ENCODE measurements at places on chromosomes 5 and 9. TPM values are rescaled to one million over a fixed set of nuclear protein-coding genes. Genes with fewer than 3 reads are reported as not detected.

Gene CEL
- total RNA-seq: 2.7 TPM

Gene RGS7BP
- 0.67 TPM for total RNA-seq

Gene SEMA6A
- total RNA-seq: 35.4 TPM

Gene ADAMTS16
- 2.7 TPM for total RNA-seq

Gene PCDHGB3
- total RNA-seq: 9.7 TPM

Gene ISOC1
- total RNA-seq: 20.1 TPM

Gene SPINK5
- total RNA-seq: 0.94 TPM

Gene INSL6
- total RNA-seq: not detected

Gene SLC25A2
- 1.4 TPM for total RNA-seq

Gene TMEM215
- 9.7 TPM for total RNA-seq

Gene KIAA0825
- 5.6 TPM for total RNA-seq

Gene ENTREP1
- 2.9 TPM for total RNA-seq

Gene SHISAL2B
- not detected for total RNA-seq

Gene HSDL2
- 32.1 TPM for total RNA-seq

Gene OR1L8
- total RNA-seq: 0.85 TPM

Gene PCDHA6
- total RNA-seq: 0.76 TPM

Gene ZFP37
- total RNA-seq: 6.5 TPM

Gene RPS23
- 1,454 TPM for total RNA-seq

Gene TRIM7
- total RNA-seq: 3.2 TPM

Gene SCGB3A2
- total RNA-seq: 1.0 TPM

Gene PCDHGA11
- 7.8 TPM for total RNA-seq

Gene OBP2B
- not detected for total RNA-seq

Gene LOX
- total RNA-seq: 25.3 TPM

Gene DENND1A
- 26.1 TPM for total RNA-seq

Gene ABL1
- 85.8 TPM for total RNA-seq

Gene GPR151
- total RNA-seq: not detected

Gene BRD9
- total RNA-seq: 38.5 TPM

Gene HACD4
- 6.4 TPM for total RNA-seq

Gene C8G
- total RNA-seq: not detected

Gene TMEM167A
- 61.8 TPM for total RNA-seq

Gene C5orf52
- total RNA-seq: not detected

Gene PRR7
- total RNA-seq: 8.2 TPM

Gene OGN
- 71.7 TPM for total RNA-seq

Gene PCDHGA9
- total RNA-seq: 10.7 TPM

Gene SLC6A18
- total RNA-seq: not detected

Gene PCA3
- 0.18 TPM for total RNA-seq

Gene CTNND2
- 10.1 TPM for total RNA-seq

Gene CCNJL
- total RNA-seq: 3.3 TPM

Gene LHX2
- not detected for total RNA-seq

Gene ABCA1
- 65.8 TPM for total RNA-seq

Gene LIFR
- total RNA-seq: 106 TPM

Gene COL15A1
- 94.6 TPM for total RNA-seq

Gene GPR150
- total RNA-seq: 0.49 TPM

Gene CKMT2
- total RNA-seq: 5.9 TPM

Gene ISL1
- total RNA-seq: 0.49 TPM

Gene PCDHGA4
- total RNA-seq: 10.6 TPM

Gene IGFBPL1
- not detected for total RNA-seq

Gene ZNF169
- total RNA-seq: 11.8 TPM

Gene PCDHGA1
- total RNA-seq: 1.4 TPM

Gene IFNE
- not detected for total RNA-seq

Gene TMEM174
- not detected for total RNA-seq

Gene PLPP7
- 8.6 TPM for total RNA-seq

Gene RFX3
- total RNA-seq: 24.7 TPM

Data from sciatic nerve (tissue), 2 donors.